GM23248 (cell line): ENCODE measurements at places on chromosomes 12 and 14.

- no peak overlapping the region for H3K4me3 ChIP-seq
- no peak overlapping the region for H3K27ac ChIP-seq
- H3K36me3 ChIP-seq = no peaks in the 10 kb centered on the region
- no peaks in the 10 kb centered on the region for H3K27me3 ChIP-seq
Observed at GRCh38 chr14:24879661-24880386, 170.1 kb downstream of the STXBP6 start.

- DNase-seq = no peak
- no peaks in the 10 kb centered on the region for H3K4me1 ChIP-seq
Observed at GRCh38 chr12:130705178-130705822, 10.8 kb downstream of the RIMBP2 start.

DNA sequence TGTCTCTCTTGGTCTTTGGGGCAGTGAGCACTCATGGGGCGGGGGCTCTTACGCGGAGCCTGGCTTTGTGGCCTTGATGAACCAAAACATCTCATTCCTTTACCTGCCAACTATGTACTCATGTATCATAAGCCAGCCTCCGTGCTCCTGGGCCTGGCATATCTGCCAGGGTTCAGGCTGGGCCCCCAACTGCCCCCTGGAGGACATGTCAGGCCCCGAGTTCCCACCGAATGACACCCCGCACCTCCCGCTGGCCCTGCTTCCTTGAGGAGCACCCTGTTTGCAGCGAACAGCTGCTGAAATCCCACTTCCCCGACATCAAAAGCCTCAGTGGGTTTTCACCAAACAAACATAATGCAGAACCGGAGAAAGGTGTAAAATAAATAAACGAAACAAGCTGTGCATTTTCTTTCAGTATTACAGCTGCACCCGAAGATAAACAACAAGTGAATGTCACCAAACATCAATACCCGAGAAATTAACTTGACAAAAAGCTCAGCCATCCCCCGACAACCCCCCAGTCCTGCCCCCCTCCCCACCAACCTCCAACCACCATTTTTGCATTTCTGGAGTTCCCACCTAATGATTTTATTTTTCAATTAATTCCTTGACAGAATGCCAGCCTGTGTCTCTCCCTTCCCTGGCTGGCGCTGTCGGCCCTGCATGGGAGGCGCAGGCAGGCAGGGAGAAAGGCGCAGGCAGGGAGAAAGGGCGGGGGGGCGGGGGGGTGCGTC is 139.2 kb downstream of the RBM19 start:
- no peak for DNase-seq
- no peaks in the 10 kb centered on the region for H3K27me3 ChIP-seq
- no peak overlapping the region for H3K4me3 ChIP-seq
- no peak overlapping the region for H3K27ac ChIP-seq
- H3K4me1 ChIP-seq = no peaks in the 10 kb centered on the region
- H3K36me3 ChIP-seq = no peaks in the 10 kb centered on the region

DNA sequence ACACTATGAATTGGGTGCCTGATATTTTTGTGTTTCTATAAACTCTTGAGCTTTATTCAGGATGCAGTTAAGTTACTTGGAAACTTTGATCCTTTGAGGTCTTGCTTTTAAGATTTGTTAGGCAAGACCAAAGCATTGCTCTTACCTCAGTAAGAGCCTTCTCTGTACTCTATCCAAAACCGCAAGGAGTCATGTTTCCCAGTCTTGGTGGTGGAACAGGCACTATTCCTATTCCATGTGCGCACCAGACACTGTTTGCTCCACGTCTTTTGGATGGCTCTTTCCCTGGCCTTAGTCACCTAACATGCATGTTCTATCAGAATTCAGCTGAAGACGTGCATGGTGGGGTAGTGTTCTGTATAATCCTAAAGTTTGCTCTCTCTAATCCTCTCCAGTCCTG is 23.5 kb downstream of the CSRP2 start:
- no peak overlapping the region for H3K4me3 ChIP-seq
- H3K27ac ChIP-seq = no peak overlapping the region
- no peaks in the 10 kb centered on the region for H3K4me1 ChIP-seq
- H3K27me3 ChIP-seq = no peaks in the 10 kb centered on the region

GRCh38 chr12:11070999-11071398 is 8.9 kb upstream of the TAS2R46 start:
- no peaks in the 10 kb centered on the region for H3K36me3 ChIP-seq
- no peak overlapping the region for H3K27ac ChIP-seq
- no peak for DNase-seq

GRCh38 chr14:102774391-102775153 is 2.7 kb upstream of the TRAF3 start:
- H3K36me3 ChIP-seq = no peaks in the 10 kb centered on the region
- peak overlapping the region; percentile 34 for H3K27ac ChIP-seq
- peak; percentile 88 for DNase-seq
- H3K27me3 ChIP-seq = no peaks in the 10 kb centered on the region
- peaks cover 16% of the 10 kb centered on the region for H3K4me1 ChIP-seq

GRCh38 chr12:120066341-120066740 is 50.2 kb downstream of the RAB35 start:
- no peaks in the 10 kb centered on the region for H3K4me1 ChIP-seq
- no peaks in the 10 kb centered on the region for H3K36me3 ChIP-seq
- peaks cover 58% of the 10 kb centered on the region for H3K27me3 ChIP-seq
- no peak overlapping the region for H3K27ac ChIP-seq
- H3K4me3 ChIP-seq = no peak overlapping the region
- DNase-seq = no peak

DNA sequence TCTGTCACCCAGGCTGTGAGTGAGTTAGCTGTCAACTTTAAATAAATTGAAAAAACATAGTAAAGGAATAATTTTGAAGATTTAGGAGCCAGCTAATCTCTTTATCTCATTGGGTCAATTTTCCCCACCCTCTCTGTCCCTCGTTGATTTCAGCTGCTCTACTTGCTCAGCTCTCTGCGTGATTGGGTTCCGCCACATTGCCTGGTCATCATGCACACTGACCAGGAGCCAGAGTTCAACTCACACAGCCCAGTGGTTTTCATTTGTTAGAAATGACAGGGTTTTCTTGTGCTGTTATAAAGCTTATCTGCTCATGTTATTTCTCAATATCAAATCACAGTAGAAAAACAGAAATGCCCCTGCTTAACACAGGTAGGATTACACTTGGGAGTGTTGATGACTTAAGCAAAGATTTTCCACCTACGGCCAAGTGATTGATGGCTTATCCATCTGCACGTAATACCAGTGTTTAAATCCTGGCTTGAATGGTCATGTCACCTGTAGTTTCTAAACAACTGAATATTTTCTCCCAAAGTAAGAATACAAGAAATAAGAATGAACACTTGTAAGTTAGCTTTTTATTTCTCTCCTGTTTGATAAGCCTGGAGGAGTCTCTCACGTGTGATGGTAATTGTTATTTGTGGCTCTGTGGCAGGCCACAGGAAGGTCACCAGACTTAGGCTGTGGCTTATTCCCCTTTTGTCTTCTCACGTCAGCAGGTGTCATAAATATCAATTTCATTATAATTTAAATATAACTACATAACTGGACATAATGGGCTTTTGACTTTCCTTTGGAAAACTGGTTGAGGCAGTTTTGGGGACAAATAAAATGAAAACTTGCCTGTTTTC is 367.2 kb upstream of the DDHD1 start:
- no peak for DNase-seq
- H3K4me3 ChIP-seq = no peak overlapping the region
- H3K36me3 ChIP-seq = no peaks in the 10 kb centered on the region; the same call in 1 of the 2 replicates
- H3K4me1 ChIP-seq = peaks cover 38% of the 10 kb centered on the region

DNA sequence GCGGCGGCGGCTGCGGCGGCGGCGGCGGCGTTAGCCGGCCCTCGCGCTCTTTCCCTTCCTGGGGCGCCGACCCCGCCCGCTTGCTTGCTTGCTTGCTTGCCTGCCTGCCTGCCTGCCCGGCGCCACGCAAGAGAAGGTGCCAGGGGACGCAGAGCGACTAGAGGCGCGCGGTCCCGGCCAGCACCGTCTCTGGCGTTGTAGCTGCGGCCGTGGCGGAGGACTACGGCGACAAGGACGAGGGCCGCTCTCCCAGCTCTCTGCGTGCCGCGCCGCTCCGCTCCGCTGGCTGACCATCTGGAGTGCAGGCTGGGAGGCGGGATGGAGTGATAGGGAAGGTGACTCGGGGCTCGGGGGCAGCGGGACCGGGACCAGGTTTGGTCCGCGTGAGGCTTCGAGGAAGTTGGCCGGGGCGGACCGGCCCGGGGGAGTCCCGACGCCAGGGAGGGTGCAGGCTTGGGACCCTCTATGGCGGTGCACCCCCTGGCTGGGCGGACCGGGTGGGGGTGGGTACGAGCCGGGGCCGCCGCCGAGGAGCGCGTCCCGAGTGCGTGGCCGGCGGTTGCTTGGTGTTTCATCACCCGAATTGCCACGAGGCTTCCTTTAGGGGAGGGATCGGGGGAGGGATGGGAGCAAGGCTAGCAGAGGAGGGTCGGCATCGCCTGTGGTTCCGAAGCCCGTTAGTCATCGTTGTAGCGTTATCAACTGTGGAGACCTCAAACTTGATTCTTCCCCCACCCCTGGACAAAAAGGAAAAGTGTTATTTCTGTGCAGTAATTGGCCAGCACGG is 471 bp downstream of the XPOT start:
- peaks cover 37% of the 10 kb centered on the region for H3K4me1 ChIP-seq
- DNase-seq = peak; percentile 91
- H3K36me3 ChIP-seq = peaks cover under 1% of the 10 kb centered on the region; the same call in 1 of the 2 replicates

GRCh38 chr12:5523396-5524115 is 91.6 kb downstream of the NTF3 start:
- H3K4me3 ChIP-seq = no peak overlapping the region
- no peak for DNase-seq
- no peaks in the 10 kb centered on the region for H3K36me3 ChIP-seq
- H3K27ac ChIP-seq = no peak overlapping the region
- H3K4me1 ChIP-seq = no peaks in the 10 kb centered on the region

GRCh38 chr12:109920261-109920780 is 20.2 kb downstream of the TCHP start:
- no peak overlapping the region for H3K4me3 ChIP-seq
- H3K36me3 ChIP-seq = 0 out of 2 replicates have a peak, but pooled peaks cover 14% of the 10 kb centered on the region
- H3K27ac ChIP-seq = no peak overlapping the region
- DNase-seq = no peak
- H3K4me1 ChIP-seq = no peaks in the 10 kb centered on the region

GRCh38 chr12:80411787-80412186 is 32.2 kb upstream of the PTPRQ start:
- no peak overlapping the region for H3K27ac ChIP-seq
- no peak for DNase-seq
- H3K27me3 ChIP-seq = no peaks in the 10 kb centered on the region

DNA sequence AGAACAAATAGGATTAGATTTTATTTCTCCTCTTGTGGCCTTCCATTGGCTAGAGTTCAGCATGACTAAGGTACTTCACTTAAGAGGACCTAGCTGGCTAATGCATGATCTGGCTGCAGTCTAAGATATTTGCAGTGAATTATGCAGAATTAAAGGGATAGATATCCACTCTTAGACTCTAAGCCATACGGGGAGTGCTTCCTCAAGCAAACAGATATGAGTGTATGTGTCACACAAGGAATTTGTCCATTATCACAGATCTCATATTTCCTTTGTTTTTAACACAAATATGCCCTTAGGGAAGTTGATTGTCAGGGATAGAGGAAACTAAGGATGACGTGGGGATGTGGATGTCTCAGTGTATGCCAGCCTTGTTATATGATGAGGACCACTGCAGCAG is 88.1 kb upstream of the DHRS4 start:
- no peaks in the 10 kb centered on the region for H3K36me3 ChIP-seq
- no peaks in the 10 kb centered on the region for H3K27me3 ChIP-seq
- no peak for DNase-seq

DNA sequence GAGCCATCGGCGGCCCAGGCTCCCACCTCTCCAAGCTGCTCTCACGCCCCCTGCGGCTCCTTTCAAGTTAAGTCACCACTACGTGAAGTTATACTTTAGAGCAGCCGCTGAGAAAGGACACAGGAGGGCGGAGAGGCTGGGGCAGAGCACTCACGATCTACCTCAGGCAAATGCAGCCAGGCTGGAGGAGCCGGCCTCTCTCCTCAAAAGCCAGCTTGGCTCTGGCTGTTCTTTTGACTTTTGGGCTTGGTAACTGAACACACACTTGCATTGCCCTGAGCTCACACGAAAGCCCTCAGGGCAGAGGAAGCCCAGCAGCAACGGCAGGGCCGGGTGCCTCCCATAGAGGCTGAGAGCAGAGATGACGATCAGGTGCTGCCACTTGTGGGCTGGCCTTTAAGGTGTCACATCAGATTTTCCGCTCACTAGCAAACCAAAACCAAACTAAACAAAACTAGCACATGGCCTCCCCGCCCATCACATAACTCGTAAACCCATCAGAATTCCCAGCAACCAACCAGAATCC is 75.2 kb downstream of the PITPNM2 start:
- H3K4me3 ChIP-seq = no peak overlapping the region
- no peaks in the 10 kb centered on the region for H3K36me3 ChIP-seq
- no peaks in the 10 kb centered on the region for H3K4me1 ChIP-seq
- no peak for DNase-seq
- no peaks in the 10 kb centered on the region for H3K27me3 ChIP-seq
- H3K27ac ChIP-seq = no peak overlapping the region

DNA sequence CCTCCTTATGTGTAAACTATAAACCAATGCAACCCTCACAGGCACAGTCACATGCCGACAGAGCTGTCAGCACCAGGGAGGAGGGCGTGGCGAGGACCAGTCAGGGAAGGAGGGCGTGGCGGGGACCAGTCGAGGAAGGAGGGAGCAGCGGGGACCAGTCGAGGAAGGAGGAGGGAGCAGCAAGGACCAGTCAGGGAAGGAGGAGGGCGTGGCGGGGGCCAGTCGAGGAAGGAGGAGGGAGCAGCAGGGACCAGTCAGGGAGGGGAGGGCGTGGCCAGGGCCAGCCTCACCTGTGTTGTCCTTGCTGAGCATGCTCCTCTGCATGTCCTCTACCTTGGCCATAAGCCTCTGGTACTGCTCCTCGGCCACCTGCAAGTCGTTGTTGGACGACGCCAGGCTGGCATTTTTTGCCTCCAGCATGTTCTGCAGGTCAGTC is 24.2 kb downstream of the GOLGA3 start:
- peaks cover 9% of the 10 kb centered on the region; the same call in 1 of the 2 replicates for H3K4me1 ChIP-seq
- H3K36me3 ChIP-seq = peaks cover 57% of the 10 kb centered on the region
- H3K4me3 ChIP-seq = no peak overlapping the region
- no peaks in the 10 kb centered on the region for H3K27me3 ChIP-seq
- peak; percentile 36 for DNase-seq

DNA sequence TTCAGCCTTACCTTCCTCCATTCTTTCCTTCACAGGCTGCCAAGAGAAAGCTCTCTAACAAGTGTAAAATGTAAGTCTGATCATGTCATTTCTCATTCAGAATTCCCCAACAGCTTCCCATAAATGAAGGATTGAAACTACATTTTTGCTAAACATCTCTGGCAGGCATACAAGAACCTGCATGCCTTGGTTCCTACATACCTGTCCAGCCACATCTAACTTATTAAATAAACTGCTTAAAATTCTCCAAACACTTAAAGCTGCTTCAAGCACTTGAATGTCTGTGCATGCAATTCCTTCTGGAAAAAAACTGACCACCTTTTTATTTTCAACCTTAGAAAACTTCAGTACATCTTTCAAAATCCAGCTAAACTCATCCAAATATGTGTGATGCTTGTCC is 84.4 kb upstream of the DCN start:
- no peak overlapping the region for H3K4me3 ChIP-seq
- H3K27ac ChIP-seq = no peak overlapping the region
- DNase-seq = no peak
- no peaks in the 10 kb centered on the region for H3K4me1 ChIP-seq
- H3K27me3 ChIP-seq = no peaks in the 10 kb centered on the region

GRCh38 chr12:84704856-84705255 is 207.7 kb downstream of the SLC6A15 start:
- peaks cover 5% of the 10 kb centered on the region; the same call in 1 of the 2 replicates for H3K4me1 ChIP-seq
- no peak for DNase-seq
- H3K27me3 ChIP-seq = no peaks in the 10 kb centered on the region
- H3K36me3 ChIP-seq = no peaks in the 10 kb centered on the region

- H3K27me3 ChIP-seq = no peaks in the 10 kb centered on the region
- H3K27ac ChIP-seq = no peak overlapping the region
- H3K4me1 ChIP-seq = peaks cover 12% of the 10 kb centered on the region
- peak overlapping the region; percentile 97 for H3K4me3 ChIP-seq
- no peaks in the 10 kb centered on the region for H3K36me3 ChIP-seq
Observed at GRCh38 chr12:124564232-124564958, 3.0 kb downstream of the NCOR2 start.
